ENCODE measurements at places on chromosomes 1 and 21.

DNA sequence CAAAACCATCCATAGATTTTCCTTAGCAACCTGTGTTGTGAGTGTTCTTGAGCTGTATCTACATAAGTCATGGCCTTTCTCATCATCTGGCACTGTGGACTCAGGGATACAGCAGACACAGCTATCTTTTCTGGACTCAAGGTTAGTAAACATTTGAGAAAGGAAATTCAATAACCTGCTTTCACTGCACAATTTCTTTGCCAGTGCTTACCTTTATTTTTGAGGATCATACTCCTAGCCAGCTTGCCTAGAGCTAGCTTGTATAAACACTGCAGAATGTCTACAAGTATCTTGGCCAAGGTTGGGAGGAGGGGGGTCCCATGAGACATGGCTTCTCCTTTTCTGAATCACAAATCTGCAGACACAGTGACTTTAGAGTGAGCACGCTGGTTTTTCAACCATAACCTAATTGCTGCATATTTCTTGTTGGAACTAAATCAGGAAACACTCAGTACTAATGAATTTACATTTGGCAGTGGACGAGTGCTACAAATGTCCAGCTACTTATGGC is 27.2 kb downstream of the ADAMTS5 start:
- DNase-seq: no peak

GRCh38 chr1:84504580-84505492 is 1.4 kb upstream of the SPATA1 start:
- DNase-seq: no peak

DNA sequence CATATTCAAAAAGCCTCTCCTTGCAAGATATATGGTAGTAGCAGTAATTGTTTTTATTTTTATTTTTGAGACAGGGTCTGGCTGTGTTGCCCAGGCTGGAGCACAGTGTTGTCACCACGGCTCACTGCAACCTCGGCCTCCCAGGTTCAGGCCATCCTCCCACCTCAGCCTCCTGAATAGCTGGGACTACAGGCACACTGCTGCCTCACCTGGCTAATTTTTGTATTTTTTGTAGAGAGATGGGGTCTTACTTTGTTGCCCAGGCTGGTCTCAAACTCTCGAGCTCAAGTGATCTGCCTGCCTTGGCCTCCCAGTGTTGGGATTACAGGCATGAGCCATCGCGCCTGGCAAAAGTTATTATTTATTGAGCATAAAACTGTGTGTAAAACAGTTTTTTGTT is 38.4 kb downstream of the SLC66A1 start:
- no peak for DNase-seq

DNA sequence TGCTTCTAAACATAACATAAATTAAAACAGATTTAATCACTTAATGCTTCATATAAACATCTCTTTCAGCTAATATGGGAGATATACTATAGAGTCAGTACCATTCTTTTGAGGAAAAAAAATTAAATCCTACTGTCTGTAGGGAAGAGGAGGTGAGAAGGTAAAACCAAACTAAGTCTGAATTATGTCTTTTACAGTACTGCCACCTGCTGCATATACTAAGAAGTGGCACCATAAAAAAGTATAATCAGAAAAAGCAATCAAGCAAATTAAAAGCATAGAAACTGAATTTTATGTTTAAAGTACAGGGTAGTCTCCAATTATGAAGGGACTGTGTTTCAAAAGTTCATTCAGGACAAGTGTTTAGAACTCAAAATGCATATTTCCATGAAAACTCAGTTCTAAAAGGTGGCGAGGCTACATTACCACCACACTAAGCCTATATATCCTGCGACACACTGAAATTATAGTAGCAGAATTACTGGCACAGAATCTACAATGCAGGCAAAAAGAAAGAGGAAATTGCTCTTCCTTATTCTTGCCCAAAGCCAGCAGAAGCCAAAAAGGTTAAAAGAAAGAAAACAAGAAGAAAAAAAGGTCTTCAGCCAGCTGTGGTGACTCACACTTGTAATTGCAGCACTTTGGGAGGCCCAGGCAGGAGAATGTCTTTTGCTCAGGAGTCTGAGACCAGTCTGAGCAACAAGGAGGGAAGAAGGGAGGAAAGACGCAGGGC is 9.0 kb downstream of the NSL1 start:
- no peak for DNase-seq

GRCh38 chr1:161235957-161236775 is 1.8 kb downstream of the NR1I3 start:
- no peak for DNase-seq

DNA sequence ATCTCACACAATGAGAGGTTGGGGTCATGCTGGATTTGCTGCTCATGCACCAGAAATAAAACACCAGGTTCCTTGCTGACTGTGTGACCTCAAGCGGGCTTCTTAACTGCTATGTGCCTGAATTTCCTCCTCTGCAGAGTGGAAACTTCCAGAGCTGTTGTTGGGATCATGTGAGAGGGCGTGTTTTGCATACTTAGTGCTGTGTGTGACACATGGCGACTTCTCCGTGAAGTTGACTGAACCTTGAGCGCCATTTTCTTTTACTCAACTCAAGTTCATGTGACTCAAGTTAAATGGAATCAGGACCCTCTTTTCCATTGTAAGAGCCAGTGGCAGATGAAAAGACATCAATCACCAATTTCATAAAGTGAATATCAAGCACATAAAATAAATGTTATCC is 224.0 kb downstream of the KIF26B start:
- DNase-seq: no peak
